ENCODE measurements at places on chromosomes 4 and X.

DNA sequence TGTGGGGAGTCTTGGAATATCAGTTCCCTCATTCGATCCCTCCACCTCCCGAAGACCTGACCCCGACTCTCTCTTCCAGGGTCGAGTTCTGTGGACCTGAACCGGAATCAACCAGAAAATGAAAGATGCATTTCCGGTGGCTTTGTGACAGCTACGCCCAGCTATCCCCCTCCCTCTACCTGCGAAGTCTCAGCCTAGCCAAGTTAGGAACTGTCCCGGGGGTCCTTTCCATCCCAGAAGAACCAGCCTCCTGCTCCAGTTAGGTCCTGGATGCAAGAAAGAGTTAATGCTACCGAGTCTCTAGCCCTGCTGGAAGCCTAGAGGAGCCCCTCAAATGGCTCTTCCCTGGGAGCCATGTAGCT lies 13.4 kb upstream of the ETDC start:
- no peak for DNase-seq

- DNase-seq, result no peak
Measured at GRCh38 chr4:39841894-39842293, 135.8 kb downstream of the PDS5A start.

- DNase-seq, result no peak
Measured at GRCh38 chr4:48375651-48376304, 34.4 kb downstream of the SLAIN2 start.

DNA sequence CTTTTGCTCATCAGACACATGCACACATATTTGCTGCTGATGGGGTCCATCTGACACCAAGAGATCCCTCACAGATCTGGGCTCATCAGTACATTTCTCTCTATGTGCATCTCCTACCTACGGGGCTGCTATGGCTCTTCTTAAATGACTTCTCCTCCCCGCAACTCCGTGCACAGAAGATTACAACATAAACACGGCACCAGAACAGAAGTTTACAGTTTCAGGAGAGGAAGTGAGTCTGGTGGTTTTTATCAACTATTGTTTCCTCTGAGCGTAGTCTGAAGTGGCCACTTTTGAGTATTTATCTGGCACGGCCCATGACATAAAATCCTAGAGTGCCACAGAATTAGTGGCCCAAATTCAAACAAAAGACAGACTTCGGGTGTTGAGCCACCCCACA lies 263.8 kb downstream of the PRDM5 start:
- DNase-seq, result no peak

GRCh38 chr4:156158747-156159146 lies 205.1 kb upstream of the CTSO start:
- DNase-seq, result no peak

GRCh38 chr4:32106767-32107166 lies 1386.6 kb downstream of the PCDH7 start:
- DNase-seq, result no peak

DNA sequence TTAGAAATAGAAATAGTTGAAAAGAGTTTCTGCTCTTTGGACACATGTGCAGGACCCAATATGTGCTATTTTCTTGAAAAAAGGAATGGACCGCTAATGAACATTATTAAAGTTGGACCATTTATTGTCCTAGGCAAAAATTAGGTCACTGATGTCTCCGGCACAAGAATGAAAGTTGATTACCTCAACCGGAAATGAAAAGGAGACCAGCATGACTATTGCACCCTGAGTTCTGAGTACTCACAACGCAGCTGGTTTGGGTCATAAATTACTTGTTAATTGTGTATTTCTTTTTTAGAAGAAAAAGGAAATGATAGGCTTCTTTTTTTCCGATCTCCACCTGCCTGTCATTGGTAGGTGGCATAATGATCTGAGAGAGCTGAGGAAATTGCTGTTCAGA lies 232.7 kb downstream of the ARHGAP24 start:
- DNase-seq, result no peak

- no peak for DNase-seq
Measured at GRCh38 chr4:1405636-1406393, 427 bp downstream of the NKX1-1 start.

- DNase-seq, result no peak
Measured at GRCh38 chrX:11397680-11398079, 104.5 kb downstream of the AMELX start.

DNA sequence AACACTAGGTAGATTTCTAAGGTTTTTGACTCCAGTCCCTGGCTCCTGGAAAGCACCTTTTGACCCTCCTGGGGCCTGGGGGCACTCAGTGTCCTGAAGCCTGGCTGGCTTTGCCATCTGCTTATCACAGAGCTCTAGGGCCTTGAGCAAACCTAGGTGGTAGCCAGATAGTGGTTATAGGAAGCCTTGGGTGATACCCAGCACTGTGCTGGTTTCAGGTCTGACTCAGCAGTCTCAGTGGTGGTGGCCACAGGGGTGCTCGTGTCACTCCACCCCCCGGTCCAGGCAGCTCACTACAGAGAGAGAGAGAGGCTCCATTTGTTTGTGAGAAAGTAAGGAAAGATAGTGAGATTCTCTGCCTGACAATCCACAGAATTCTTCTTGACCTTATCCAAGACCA lies 195.8 kb upstream of the ZFP42 start:
- no peak for DNase-seq

DNA sequence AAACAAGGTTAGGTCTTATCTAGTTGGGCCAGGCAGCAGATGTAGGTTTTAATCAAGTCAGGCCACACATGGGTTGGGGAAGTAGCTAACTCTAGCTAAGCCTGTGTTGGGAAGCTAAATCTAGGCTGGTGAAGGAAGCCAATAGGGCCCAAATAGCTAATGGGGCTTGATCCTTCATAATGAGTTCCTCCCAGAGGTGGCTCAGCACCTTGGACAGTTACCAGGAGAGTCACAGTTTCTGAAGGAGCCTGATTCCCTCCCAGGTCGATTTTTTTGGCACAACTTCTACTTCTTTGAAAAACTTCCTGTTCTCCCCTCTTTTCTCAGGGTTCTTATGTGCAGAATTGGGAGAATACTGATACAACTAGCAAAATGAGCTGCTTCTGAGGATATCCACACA lies 242.5 kb upstream of the PRPS2 start:
- no peak for DNase-seq

- DNase-seq, result no peak
Measured at GRCh38 chrX:130696542-130696941, 206.5 kb downstream of the ENOX2 start.

DNA sequence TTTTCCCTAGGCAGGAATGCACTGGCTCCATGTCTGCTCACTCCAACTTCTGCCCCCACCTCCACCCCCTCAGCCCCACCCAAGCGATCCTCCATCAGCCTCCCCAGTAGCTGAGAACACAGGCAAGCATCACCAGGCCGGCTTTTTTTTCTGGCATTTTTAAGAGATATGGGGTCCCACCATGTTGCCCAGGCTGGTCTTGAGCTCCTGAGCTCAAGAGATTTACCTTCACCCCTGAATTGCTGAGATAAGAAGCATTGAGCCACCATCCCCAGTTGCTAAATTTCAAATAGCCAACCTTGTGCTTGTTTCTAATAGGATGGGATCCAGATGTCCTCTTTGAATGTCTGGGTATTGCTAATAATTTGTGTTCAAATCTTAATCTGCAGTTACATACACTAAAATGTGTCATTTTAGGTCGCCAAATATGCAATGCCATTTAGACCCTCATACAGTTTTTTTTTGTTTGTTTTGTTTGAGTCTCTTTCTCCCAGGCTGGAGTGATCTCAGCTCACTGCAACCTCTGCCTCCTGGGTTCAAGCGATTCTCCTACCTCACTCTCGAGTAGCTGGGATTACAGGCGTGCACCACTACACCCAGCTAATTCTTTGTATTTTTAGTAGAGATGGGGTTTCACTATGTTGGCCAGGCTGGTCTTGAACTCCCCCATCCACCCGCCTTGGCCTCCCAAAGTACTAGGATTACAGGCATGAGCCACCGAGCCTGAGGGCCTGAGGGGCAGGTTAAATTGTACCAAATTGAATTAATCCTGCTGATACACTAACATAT lies 8.8 kb downstream of the LARP7 start:
- no peak for DNase-seq

DNA sequence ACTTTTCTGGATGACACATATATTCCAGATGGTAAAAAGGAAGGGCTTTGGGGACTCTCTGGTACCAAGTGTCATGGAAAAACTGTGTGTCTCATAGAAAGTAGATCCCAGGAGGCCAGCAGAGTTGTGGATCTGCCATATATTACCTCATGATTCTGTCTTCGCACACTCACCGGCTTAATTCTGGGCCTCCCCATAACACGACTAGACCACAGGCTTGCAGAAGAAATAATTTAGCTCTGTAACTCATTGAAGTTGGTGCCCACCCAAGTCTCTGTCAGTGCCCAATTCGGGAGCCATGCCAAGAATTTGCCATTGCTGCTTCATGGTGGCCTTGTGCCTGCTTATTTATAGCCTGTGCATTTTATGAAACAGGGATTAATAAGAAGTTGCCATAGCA lies 104.5 kb downstream of the AR start:
- no peak for DNase-seq

DNA sequence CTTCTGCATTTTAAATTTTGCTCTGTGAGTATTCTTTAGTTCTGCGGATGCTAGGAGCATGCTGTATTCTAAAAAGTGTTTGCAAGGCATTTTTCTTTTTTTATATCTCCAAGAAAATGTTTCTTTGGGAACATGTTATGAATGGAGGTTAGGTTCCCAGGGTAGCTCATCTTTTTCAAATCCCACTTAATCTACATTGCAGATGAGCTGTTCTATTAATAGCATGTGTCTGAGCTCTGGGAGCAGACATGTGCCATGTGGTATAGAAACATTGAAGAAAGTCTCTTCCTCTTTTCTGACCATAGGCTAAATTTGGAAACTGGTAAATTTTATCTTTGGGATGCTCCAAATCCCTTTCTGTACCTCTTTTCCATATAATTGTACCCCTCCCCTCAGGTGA lies 23.2 kb downstream of the DIAPH2 start:
- DNase-seq, result no peak

GRCh38 chr4:72864898-72865297 lies 204.6 kb downstream of the COX18 start:
- DNase-seq, result no peak

DNA sequence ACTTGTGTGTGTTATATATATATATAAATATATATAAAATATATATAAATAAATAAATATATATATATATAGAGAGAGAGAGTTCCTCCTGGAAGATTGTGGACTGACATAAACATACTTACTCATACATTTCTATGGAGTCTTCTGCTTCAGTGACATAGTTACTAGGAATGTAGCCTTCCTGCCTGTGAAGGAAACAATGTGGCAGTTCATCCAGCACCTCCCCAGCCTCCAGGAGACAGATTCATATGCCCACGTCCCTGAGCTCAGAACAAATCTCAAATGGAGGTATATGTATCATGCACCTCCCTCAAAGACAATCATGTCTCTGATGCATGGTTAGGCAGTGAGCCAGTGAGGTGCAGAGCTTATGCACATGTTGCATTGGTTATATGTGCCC lies 11.4 kb upstream of the TIMM8A start:
- DNase-seq, result no peak

DNA sequence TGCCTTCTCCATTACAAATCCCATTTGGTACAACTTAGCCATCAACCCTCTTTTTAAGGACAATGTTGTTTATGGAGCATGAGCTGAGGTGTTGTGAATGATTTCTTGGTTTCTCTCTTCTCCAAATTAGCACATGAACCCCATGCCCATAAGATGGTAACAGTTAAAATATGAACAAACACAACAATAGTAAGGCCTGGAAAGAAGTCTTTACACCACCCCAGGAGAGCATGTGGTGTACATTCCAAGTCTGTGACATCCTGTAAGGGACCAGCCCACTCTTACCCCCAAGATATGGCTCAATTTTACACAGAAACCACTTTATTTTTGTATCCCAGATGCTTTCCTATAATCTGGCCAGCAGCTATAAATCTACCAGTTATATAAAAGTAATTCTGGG lies 226.1 kb downstream of the COX18 start:
- no peak for DNase-seq

GRCh38 chr4:1862055-1862911 lies 6.3 kb upstream of the LETM1 start:
- DNase-seq, result no peak

GRCh38 chr4:8176547-8177399 lies 18.2 kb upstream of the ABLIM2 start:
- DNase-seq, result no peak

DNA sequence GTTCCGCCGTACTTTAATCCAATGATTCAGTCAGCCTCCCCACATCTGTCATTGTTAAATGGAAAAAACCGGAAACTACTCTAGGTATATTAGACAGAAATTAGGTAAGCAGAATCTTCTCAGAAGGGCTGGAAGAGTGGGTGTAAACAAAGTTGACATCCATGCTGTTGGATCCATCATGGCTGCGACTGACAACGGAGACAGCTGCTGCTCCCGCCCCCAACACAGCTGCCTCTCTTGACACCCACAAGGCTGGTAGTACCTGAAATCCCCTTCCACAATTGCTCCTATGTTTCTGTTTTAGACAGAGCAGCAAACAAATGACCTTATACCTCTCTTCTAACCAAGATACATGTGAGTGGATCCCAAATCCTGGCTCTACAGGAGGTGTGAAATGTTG lies 66.6 kb downstream of the RXFP1 start:
- no peak for DNase-seq

- DNase-seq, result no peak
Measured at GRCh38 chr4:175961604-175962003, 104.0 kb upstream of the WDR17 start.

GRCh38 chr4:110850461-110851442 lies 227.9 kb upstream of the PITX2 start:
- no peak for DNase-seq

GRCh38 chr4:38873290-38873944 lies 5.8 kb downstream of the FAM114A1 start:
- no peak for DNase-seq

DNA sequence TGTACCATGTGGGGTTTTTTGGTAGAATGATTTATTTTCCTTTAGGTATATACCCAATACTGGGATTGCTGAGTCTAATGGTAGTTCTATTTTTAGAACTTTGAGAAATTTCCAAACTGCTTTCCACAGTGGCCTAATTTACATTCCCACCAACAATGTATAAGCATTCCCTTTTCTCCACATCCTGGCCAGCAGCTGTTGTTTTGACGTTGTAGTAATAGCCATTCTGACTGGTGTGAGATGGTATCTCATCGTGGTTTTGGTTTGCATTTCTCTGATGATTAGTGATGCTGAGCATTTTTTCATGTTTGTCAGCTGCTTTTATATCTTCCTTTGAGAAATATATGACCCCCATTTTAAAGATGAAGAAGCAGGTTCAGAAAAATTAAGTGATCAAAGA lies 153.7 kb downstream of the CBR4 start:
- DNase-seq, result no peak

DNA sequence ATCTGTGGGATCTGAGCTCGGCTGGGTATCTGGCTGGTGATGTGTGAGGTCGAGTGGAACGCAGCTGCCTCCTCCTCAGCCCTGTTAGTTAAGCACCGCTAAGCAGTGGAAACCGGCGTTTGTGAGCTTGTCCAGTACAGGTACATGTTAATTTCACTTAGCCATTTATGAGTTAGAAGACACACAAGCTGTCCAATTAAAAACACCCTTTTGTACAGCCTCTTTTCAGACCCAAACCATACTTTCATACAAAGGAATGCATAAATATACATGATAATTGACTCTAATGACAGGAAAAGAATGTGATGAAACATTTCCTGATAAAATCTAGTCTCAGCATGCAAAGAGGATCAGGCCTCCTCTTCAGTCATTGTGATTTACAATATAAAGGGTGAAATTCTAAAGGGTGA lies 163.6 kb upstream of the FAT1 start:
- DNase-seq, result no peak

Measured in cortex of kidney (tissue), 1 donor.